ENCODE measurements at places on chromosomes 6 and 20.

DNA sequence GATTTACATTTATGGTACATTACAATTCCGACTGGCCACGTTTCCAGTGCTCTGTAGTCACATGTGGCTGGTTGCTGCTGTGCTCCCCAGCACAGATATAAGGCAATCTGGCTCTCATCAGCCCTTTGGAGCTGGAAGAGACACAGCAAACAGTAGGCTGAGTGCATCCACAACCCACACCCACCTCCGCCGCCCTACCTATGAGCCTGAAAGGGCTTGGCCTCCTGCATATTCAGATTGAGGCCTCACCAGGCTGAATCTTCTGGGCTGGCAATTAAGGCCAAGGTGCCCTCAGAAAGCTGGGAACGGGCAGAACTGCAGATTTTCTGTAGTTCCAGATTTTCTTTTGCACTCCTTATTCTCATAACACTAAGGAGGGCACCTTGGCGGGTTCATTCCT, 2.7 kb upstream of the SNHG17 start:
- no peak for DNase-seq

GRCh38 chr20:58959652-58960051, 21.4 kb upstream of the NELFCD start:
- DNase-seq = no peak

- DNase-seq = no peak
Observed at GRCh38 chr20:32302507-32302872, 25.0 kb downstream of the KIF3B start.

- no peak for DNase-seq
Observed at GRCh38 chr20:25532015-25532751, 53.1 kb downstream of the NINL start.

DNA sequence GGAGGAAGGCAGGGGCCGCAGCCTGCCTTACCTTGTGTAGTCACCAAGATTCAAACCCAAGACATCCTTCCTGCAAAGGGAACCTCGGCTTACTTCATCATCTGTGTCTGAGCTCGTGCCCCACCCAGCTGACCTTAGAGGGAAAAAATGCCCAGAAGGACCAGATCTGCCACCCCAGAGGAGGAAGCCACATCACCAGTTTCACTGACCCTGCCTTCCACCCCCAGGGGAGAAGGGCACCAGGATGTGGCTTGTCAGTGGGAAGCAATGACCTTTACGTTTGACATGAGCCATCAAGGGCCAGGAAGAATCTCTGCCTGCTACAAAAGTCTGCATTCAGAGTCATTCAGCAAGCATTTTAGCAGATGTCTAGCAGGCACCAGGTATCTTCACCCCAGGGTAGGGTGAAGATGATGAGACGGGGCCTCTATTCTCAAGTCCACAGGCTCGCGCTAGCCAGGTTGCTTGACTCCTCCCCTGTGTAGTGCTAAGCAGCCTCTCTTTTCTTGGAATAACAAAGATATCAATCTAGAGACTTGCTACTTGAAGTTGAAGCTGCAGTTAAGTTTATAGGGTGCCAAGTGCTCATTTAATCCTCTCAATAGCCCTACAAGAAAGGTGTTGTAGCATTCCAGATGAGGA, 28.1 kb downstream of the HM13 start:
- DNase-seq = no peak

DNA sequence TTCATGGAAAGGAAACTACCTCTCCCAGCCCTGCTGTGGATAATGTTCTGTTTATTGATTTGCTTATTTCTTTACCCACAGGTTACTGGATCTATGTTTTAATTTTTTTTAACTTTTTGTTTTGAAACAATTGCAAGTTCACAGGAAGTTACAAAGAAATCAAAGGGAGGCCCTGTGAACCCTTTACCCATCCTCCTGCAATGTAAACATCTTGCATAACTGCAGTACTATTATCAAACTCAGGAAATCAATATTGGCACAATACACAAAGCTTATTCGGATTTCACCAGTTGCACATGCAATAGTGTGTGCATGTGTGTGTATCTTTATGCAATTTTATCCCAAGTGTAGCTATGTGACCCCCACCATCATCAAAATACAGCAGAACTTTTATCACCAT, 398.0 kb downstream of the BTBD3 start:
- no peak for DNase-seq

DNA sequence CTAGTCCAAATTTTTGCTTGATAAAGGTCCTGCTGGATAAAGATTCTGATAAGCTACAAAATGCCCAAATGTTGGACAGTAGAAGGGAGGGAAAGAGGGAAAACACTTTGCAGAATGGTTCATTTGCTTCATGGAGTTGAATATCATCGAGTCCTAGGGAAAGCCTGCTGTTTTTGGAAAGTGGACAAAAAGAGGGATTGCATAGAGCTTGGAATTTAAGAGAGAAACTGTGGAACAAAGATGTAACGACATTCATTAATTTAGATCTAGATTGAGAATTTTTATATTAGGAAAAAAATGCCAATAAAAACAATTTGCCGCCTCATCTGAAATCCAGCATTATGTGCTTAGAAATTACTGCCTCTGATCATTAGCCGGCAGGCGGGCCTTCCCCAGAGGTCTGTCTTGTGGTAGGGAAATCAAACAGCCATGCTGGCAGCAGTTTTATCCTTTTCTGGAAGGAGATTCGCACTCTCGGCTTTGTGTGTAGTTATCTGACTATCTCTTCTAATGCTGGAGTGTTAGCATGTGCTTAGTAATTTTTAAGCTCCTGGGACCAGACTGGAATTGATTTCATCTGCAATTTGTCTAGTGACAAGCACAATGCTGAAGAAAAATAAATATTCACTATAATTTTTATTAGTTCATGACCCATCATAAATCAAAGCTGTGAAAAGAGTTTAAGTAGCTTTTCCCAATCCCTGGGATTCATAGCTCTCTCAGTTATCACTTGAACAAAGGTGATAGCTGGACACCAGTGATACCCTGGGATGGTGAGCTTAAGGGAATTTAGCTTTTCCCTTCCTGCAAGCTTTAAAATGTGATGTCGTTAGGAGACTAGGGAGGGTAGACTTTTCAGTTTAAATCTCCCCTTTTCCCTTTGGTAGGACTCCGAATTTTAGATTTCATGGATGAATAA, 329.5 kb downstream of the PRL start:
- no peak for DNase-seq

GRCh38 chr6:31053873-31054272, 43.6 kb downstream of the MUC22 start:
- no peak for DNase-seq

- DNase-seq = no peak
Observed at GRCh38 chr6:22699151-22699550, 129.8 kb downstream of the HDGFL1 start.

DNA sequence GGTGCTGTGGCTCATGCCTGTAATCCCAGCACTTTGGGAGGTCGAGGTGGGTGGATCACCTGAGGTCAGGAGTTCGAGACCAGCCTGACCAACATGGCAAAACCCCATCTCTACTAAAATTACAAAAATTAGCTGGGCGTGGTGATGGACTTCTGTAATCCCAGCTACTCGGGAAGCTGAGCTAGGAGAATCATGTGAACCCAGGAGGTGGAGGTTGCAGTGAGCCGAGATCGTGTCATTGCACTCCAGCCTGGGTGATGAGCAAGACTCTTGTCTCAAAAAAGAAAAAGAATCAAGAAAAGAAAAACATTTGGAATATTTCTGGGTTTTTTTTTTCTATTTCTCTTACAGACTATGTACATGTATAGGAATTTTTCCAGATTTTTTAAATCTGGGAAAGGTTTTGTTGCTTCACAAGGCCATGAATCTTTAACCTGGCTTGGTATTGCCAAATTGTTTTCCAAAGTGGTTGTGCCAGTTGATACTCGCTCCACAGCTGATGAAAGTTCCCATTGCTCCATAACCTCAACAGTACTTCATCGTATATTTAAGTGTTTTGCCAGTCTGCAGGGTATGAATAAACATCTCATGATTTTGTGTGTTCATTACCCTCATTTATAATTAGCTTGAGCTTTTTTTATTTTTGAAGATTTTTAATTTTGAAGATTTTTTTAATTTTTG, 33.5 kb downstream of the RNF217 start:
- no peak for DNase-seq

- DNase-seq = no peak
Observed at GRCh38 chr20:62638679-62639406, 3.5 kb upstream of the SLCO4A1 start.

DNA sequence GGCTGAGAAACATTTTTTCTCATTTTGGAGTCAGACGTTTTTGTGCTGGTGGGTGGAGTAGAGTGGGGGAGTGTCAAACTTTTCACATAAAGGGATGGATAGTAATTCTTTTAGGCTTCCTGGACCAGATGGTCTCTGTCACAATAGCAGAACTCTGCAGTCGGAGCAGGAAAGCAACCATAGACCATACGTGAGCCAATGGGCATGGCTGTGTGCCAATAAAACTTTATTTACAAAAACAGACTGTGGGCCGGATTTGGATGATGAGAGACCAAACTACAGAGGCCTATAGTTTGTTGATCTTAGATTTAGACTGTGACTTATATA, 70.8 kb upstream of the SLC22A23 start:
- DNase-seq = no peak

DNA sequence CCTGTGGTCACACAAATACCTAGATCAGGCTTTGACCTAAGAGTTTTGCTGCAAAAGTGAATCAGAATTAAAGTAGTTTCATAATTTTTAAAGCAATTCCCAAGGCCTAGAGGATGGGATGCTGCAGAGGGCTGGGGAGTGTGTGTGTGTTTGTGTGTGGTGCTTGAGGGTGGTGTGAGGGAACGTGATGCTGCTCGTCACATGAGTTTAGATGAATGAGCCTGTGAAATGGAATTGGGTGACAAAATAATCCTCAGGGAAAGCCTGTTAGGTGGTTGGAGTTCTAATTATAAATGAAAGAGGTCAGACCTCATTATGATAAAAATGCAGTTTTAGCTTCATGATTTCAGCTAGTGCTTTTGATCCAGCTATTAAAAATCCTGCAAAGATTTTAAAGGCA, 87.5 kb upstream of the TMEM170B start:
- no peak for DNase-seq

DNA sequence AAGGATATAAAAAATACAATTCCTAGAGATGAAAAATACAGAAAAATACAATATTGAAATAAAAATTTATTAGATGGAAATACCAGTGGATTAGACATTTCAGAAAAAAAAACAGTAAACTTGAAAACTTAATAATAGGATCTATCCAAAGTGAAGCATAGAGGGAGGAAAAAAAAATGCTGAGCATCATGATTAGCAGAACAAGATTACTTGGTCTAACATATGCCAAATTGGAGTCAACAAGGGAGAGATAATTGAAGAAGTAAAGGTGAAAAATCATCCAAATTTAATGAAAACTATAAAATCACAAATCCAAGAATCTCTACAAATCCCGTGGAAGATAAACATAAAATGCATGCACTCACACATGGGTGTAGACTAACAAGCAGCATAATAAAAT, 166.2 kb upstream of the BMP5 start:
- no peak for DNase-seq

- DNase-seq = peak; percentile 17
Observed at GRCh38 chr6:166626177-166627032, 646 bp downstream of the RPS6KA2 start.

DNA sequence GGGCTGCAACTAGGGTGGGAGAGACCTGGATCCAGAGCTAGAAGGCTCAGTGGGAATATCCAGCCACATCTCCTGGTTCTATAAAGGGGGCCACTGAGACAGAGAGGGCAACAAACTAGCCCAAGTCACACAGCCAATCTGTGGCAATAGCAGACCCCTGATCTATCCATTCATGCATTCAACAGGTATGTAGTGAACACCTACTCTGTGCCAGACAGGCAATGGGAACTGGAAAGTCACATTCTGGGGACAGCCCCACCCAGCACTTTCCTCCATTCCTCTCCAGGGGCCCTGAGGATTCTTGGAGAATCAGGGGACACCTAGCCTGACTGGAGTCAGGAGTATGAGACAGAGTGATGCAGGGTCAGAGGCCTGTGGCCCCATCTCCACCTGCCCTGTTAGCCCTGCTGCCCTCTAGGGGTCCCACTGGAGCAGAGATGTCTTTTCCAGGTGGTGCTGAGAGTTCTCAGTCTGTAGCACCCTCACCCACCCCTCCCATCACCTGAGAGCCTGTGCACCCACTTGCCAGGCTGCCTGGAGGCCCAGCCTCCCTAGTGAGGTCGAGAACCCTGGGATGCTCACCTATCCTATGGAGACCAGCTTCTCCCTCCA, 13.6 kb downstream of the BPIFA2 start:
- no peak for DNase-seq

DNA sequence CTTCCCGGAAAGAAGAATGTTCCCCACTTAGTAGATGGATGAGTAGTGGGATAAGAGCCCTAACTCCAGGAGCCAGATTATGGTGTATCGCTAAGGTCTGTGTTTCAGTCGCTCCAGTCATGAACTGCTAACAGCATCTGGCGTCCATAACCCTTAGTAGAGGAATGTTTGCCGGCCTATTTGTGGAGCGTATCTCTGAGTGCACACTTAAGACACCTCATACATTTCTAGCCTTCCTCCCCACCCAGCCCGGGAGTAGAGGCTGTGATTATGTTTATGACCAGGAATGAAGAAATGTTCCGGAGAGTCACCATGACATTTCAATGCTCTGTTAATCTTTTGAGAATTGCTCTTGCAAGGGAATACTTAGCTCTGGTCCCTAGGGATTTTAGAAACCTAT, 251.1 kb upstream of the SOX4 start:
- no peak for DNase-seq

DNA sequence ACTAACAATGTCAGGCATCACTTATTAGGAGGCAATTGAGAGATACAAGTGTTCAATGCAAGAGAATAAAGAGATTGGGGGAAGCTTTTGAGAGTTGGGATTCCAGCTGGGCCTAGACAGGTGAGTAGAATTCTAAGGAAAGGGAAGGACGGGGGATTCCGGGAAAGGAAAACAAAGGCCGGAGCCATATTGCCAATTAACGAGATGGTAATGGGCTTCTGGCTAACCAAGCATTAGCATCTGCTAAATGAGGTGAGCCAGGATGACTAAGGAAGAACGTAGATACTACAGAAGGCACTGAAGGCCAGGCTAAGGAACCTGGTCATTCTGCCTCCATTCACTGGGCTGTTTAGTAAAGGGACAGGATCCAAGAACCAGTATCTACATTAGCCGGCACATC, 10.5 kb downstream of the FYN start:
- no peak for DNase-seq

GRCh38 chr6:128284128-128284527, 236.3 kb downstream of the PTPRK start:
- no peak for DNase-seq

DNA sequence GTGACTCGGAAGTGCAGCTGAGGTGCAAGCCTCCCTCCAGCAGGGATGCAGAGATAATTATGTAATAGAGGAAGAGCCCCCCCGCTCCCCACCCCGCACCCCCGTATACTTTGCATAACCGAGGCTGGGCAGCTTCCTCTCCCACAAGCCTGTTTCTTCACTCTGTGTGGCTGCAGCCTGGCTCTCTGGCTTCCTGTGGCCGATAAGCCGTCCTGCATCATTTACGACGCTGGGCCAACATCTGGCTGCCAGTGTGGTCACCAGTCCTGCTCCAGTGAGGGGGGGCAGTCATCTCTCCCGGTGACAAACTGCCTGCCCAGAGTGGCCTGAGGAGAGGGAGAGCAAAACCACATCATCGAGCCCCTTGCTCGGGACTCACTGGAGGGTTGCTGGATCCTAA, 59.2 kb downstream of the RBM38 start:
- DNase-seq = no peak

Data from stimulated activated CD4-positive, alpha-beta T cell treated with anti-CD3 and anti-CD28 coated beads, Interleukin-1b, Interleukin-23, amount 100 ng/mL, for 48 hours (primary cell).